ENCODE measurements at places on chromosomes 4 and X.

DNA sequence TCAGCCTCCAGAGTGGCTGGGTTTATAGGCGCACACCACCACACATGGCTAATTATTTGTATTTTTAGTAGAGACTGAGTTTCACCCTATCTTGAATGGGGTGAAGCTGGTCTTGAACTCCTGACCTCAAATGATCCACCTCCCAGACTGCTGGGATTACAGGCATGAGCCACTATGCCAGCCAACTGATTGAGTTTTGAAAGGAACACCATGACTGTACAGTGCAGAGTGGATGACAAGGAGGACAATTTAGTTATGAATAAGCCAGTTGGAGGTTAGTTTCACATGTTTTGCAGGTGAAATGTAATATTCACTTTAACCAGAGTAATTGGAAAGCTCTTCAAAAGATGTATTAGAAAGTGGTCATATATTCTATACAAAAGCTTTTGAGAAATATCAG is 60.8 kb downstream of the PCDH18 start:
- no peak for DNase-seq

GRCh38 chr4:77652237-77652897 is 46.7 kb downstream of the CXCL13 start:
- no peak for DNase-seq

DNA sequence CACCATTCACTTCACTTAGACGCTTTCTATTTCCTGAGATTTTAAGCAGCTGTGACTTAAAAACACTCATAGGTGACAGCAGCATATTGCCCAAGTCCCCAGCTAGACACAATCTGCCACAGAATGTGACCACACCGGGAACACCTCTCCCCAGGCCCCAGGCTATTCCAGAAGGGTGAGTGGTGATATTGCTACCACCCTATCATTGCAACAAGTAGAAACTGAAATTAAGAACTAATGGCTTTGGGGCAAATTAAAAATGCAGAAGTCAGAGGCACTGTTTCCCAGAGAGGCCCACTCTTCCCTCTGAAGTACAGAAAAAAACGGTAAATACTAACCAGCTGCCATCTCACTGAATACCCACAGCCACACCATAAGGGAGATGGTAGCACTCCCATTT is 35.0 kb downstream of the QDPR start:
- no peak for DNase-seq

DNA sequence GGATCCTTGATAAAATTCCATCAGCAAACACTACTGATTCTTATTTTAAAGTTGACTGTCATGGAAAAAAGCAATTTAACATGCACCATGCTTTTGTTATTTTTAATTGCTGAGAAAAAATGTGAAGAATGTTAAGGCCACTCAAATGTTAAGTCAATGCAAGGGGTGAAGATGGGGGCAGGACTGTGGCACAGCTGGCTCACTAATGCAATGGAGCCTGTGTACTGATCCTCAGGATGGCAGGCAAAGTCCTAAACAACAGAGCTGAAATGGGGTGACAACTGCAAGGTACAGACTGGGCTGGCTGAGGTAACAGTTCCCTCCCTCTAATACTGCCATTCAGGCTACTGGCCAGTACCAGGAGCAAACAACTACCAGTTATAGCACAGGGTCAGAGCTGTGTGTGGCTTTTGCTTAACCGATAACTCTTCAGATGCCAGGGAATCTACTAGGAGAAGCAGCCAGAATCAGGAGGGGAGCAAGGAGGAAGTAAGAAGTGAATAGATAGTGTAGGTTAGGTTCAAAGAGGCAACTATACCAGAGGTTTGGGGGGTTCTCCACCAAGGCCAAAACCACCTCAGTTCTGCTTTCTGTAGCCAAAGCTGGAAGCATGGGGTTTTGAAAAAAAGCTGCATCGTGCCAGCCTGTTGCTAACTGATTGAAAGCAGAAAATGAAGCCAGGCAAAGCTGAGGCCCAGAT is 372.6 kb downstream of the OPHN1 start:
- no peak for DNase-seq

DNA sequence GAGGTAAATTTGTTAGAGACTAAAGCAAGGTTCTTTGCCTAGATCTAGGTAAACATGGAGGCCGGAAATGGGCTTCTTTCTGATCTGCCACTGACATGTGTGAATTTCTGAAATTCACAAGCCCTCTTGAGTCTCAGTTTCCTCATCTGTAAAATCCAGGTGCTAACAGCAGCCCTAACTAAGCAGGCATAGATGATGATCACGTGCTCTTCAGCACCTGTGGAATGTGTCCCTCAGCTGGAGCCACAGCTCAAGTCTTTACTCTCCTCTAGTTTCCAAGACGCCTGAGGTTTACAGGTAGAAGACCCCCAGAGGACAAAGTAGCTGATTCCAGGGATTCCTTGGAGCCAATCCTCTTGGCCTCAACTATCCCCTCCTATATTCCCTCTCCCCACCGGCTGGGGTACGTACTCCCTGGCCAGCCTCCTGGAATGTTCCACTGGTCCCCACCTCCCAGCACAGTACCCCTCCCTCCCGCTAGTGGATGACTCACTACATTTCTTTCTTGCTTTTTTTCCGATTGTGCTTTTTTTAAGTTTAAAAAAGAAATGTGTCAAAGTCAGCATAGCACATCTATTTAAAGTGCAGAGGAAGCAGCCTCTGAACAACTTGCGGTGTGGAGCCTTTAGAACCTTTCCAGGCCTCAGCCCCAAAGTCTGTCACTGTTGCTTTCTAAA is 98.4 kb downstream of the PHKA2 start:
- no peak for DNase-seq

DNA sequence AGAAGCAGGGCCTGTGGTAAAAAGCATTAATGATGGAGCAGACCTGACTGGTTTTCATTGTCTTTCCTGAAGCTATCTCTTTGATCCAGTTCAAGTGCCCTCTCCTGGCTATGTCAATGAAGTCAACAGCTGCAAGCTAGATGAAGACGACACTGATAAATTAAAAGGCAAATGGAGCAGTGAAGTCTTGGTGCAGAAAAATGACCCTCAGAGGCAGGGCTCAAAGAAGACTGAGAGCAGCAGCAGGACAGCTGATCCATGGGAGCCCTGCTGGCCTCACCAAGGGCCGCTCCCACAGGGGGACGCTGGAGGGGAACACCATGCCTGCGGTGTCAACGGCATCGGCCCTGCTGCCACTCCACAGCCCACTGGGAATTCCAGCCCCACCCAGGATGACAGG is 96.2 kb downstream of the RELL1 start:
- no peak for DNase-seq
